CD4-positive, alpha-beta T cell (primary cell): ENCODE measurements at places on chromosomes 16 and 17.

- peak; percentile 91 for DNase-seq
Observed at GRCh38 chr16:30956601-30957455, 726 bp upstream of the SETD1A start.

GRCh38 chr17:1344521-1344920 is 55.5 kb downstream of the YWHAE start:
- no peak for DNase-seq

GRCh38 chr16:29653471-29653870 is 9.6 kb upstream of the SPN start:
- DNase-seq, result no peak

DNA sequence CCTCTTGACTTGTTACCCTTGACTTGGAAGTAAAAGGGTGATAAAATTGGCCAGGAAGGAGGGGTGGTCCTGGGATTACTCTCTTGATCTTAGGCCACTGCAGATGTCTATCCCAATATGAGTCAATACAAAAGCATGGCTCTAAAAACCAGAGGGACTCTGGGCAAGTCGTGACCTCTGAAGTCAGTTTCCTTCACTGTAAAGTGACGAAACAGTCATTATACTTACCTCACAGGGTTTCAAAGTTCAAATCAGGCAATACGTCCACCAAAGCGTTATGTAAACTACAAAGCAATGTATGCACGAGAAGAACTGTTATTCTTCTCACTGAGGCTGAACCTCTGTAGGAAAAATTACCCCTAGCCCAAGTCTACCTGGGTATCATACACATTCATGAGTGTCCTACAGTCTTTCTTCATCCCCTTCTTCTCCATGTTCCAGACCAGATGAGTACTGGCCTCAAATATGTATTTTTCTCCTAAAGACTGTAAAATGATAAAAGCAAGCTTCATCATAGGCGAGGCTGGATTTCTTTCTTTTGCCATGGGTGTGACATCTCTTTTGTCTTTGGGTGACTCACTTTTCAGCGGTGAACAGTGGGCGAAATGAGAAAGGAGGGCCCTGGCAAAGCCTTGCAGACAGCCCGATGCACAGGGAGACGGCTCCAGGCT is 34.5 kb upstream of the CLEC18B start:
- DNase-seq, result no peak

DNA sequence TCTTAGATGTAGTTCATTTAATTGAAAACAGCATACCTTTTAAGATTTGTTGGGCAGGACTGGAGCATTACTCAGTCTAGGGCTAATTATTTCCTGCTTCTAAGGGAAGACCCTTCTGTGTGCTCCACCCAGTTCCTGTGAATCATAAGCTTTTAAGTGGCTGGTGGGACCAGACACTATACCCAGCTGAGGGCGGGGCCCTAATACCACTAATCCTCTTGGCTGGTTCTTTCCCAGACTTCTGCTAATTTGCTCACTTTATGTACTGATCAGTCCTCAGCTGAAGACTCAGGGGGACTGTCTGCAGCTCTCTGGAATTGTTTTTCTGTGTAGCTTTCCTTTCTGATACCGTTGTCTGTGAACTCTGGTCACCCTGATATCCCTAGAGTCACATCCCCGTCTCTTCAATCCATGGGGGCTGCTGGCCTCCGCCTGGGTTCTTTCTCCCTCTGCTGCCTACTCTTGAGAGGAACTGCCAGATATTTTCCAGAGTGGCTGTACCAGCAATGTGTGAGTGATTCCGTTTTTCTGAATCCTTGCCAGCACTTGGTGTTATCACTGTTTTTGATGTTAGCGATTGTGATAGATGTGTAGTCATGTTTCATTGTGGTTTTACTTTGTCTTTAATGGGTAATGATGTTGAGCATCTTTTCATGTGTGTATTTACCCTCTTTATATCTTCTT is 35.1 kb downstream of the MFSD11 start:
- DNase-seq, result peak; percentile 48

DNA sequence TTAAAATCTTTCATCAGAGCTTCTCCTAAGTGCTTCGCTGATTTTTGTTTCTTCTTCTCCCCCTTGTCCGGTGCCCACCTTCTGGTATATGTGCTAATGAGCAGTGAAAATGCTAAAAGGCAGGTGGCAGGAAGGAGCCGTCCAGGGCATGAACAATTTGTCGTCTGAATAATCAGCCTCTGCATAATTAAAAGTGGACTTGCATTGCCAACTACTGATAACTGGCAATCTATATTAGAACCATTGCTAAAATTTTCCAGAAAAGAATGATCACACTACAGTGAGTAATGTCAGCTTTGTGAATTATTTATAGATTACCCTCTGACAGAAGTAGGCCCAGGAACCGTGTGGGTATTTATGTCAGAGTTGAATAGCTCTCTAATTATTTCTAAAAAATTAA is 28.1 kb downstream of the SERPINF1 start:
- no peak for DNase-seq

DNA sequence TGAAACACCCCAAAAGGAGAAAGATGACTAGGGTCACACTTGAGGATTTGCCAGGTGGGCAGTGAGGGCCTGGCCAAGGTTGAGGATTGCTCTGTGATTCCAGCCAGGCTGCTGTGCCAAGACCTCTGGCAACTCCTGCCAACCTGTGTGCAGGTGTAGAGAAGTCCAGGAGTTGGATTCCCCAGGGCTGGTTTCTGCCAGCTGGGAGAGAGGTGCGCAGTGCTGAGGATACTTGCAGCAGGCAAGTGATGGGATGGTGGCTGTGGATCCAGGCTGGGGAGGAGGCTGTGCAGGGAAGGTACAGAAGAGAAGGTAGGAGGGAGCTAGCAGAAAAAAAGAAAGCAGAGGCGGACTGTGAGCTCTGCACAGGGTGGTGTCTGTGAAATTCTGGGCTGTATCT is 6.6 kb downstream of the RIPOR1 start:
- no peak for DNase-seq

DNA sequence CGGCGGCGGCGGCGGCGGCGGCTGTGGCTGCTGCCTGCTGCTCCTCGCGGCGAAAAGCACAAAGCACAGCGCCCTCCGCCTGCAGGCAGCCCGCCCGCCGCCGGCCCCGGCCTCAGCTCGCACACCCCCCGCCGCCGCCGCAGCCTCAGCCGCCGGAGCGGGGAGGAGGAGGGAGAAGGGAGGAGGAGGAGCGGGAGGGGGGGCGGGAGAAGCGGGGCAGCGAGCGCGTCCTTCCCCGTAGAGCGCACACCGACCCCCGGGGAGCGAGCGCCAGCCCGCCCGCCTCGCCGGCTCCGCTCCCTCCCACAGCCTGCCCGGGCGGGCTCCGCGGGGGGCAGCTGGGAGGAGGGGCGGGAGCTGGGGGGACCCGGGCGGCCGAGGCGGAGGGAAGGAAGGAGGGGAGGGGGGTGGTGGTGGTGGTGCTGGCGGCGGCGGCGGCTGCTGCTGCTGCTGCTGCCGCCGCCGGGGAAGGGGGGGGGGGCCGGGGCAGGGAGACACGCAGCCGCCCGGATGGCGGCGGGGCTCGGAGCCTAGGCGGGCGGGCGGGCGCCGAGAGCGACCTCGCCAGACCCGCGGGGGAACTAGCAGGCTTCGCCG is at the start of gene UBTF:
UBTF (minus strand) TSS at position 60 of the 597 bp plus-strand sequence. CDS start 1,446 bp downstream, outside the sequence.
- DNase-seq, result peak; percentile 69

DNA sequence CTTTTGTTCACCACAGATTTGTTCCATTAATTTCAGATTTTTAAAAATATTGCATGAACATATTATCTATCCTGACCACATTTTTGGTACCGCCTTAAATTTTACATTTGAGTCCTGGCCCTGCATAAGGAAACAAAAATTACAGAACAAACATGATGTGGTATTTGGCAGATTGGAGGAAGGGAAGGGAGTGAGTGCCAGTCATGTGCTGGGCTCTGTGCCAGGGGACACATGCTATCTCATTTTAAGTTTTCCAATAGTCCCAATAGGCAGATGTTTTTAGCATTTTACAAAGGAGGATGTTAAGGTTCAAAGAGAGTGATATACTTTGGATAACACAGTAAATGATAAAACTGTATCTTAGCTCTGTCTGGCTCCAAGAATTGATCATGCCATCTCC is 185.1 kb downstream of the CDK5R1 start:
- DNase-seq, result no peak

- no peak for DNase-seq
Observed at GRCh38 chr17:18994631-18995030, 9.9 kb downstream of the FAM83G start.

- DNase-seq, result no peak
Observed at GRCh38 chr16:8677481-8677880, 3.1 kb downstream of the ABAT start.

DNA sequence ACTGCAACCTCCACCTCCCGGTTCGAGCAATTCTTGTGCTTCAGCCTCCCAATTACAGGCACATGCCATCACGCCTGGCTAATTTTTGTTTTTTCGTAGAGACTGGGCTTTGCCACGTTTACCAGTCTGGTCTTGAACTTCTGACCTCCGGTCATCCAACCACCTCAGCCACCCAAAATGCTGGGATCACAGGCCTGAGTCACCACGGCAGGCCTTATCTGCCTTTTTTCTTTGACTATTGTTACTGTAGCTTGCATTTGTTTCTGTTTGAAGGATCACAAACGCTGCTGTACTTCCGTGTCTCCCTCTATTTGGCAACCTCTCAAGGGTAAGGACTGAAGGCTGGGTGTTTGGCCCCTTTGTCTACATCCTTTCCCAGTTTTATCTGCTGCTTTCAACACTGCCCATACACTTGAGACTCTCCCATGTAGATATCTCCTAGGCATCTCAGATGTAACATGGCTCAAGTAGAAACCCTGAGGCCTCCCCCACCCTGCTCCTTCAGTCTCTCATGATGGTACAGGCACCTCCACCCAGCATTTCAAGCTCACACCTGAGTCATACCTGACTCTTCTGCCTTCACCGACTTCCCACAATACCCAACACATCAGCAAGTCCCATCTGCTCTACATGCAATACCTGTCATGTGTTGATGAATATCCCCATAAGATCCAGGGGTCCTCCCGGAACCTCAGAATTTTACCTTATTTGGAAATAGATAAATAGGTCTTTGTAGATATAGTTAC is 219.0 kb downstream of the CPPED1 start:
- no peak for DNase-seq

GRCh38 chr17:30326809-30327208 is 7.0 kb downstream of the TMIGD1 start:
- DNase-seq, result no peak

GRCh38 chr17:76810956-76811355 is 57.2 kb upstream of the MGAT5B start:
- no peak for DNase-seq

GRCh38 chr17:57234061-57234738 is 22.1 kb upstream of the MSI2 start:
- no peak for DNase-seq

GRCh38 chr17:32588982-32589381 is 102.2 kb downstream of the CDK5R1 start:
- DNase-seq, result no peak

DNA sequence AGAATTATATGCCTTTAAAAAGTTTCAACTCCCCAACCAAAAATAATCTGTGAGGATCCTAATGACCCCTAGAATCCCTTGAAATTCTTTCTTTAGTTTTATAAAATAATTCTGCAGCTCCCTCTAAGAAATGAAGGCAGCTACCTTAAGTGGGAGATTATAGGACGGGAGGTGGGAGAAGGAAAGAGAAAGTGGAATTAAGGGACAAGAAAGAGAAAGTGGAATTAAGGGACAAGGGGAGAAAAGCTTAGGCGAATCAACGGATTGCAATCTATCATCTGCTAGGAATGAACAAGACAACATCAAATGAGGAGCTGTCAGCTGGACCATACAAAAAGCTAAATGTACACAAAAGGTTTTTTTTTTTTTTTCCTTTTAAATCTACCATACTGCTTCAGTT is 262.0 kb downstream of the ZFHX3 start:
- DNase-seq, result no peak

- no peak for DNase-seq
Observed at GRCh38 chr17:17768424-17769088, 68.2 kb downstream of the SREBF1 start.

- no peak for DNase-seq
Observed at GRCh38 chr17:78957128-78957527, 22.6 kb downstream of the LGALS3BP start.

GRCh38 chr16:87375426-87376135 is 8.0 kb downstream of the FBXO31 start:
- DNase-seq, result no peak

GRCh38 chr17:6912110-6913051 is 80.9 kb upstream of the TEKT1 start:
- DNase-seq, result no peak

GRCh38 chr16:79050063-79050462 is 550.5 kb downstream of the MAF start:
- no peak for DNase-seq

- peak; percentile 22 for DNase-seq
Observed at GRCh38 chr16:11386791-11387546, 41.7 kb downstream of the RMI2 start.

GRCh38 chr16:51133183-51133582 is 17.9 kb downstream of the SALL1 start:
- no peak for DNase-seq

DNA sequence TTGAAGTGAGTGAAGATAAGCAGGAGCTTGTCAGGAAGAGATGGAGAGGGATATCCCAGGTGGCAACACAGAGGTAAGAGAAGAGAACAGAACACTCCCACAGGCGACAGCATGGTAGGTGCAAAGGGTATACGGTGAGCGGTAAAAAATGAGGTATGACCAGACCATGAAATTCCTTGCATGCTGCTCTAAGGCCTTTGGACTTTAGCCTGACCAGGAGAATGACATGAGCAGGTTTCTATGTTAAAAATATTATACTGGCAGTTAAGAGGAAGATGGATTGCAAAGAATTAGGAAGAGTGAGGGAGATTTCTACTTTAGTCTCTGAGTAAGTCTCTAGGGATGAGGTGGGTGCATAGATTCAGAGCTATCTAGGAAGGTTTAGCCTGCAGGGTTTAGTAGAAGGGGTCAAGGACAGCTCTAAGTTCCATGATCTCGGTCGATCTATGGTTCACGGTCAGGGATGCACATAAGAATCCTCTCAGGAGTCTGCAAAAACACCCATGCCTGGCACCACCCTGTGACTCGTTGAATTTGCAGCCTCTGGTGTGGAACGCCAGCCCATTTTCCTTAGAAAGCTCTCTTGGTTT is 65.7 kb downstream of the HLF start:
- DNase-seq, result no peak

GRCh38 chr17:28812748-28813377 is 29.7 kb downstream of the FAM222B start:
- DNase-seq, result peak; percentile 80

GRCh38 chr16:66481943-66482390 is 54.9 kb downstream of the BEAN1 start:
- DNase-seq, result no peak

- DNase-seq, result no peak
Observed at GRCh38 chr16:9670033-9670432, 512.2 kb downstream of the GRIN2A start.

- no peak for DNase-seq
Observed at GRCh38 chr16:15972046-15972868, 22.8 kb downstream of the ABCC1 start.

GRCh38 chr17:60610473-60610872 is 10.5 kb downstream of the PPM1D start:
- DNase-seq, result no peak

GRCh38 chr17:7019839-7020519 is 2.9 kb upstream of the BCL6B start:
- DNase-seq, result no peak
